Activated B cell treated with CpG ODN at 0.5 μM for 24 hours (primary cell): ENCODE measurements at places on chromosomes 11 and 22. TPM values are rescaled to one million over a fixed set of nuclear protein-coding genes. Genes with fewer than 3 reads are reported as not detected.

DNA sequence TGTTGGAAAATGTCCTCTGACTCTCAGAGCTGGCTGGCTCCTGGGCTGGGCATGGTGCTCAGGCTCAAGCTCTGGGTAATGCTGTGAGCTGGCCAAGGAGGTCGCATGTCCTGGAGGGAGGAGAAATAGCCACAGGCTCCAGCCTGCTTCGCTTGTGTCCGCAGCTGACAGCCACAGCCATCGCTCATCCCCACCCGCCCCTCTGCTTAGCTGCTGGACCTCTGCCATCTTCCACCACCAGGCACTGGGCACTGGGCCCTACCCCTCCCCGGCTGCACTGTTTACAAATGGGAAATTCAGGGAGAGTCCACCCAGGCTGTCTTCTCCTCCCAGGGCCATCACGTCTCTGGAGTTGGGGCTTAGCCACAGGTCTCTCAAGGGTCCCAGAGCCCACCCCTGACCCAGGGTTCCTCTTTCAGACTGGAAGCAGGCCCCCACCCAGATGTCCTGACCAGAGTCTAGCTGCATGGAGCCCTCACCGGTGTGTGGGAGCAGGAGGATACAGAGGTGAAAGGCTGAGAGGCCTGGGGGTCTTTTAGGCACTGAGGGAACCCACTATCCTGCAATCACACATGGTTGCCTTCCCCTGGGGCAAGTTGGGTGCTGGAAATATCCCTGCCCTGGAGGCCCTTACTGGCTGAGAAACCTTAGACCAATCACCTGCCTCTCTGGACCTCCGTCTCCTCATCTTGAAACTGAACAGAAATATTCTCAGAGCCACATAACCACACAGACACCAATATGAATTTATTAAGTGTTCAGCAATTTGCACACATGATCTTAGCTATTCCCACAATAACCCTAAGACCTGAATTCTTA, 62.7 kb downstream of the CD82 start:
- no peak overlapping the region for H3K27ac ChIP-seq
- H3K27me3 ChIP-seq: peaks cover 3% of the 10 kb centered on the region
- H3K4me1 ChIP-seq: peaks cover 33% of the 10 kb centered on the region
- no peak for DNase-seq
- peaks cover 3% of the 10 kb centered on the region for H3K36me3 ChIP-seq

DNA sequence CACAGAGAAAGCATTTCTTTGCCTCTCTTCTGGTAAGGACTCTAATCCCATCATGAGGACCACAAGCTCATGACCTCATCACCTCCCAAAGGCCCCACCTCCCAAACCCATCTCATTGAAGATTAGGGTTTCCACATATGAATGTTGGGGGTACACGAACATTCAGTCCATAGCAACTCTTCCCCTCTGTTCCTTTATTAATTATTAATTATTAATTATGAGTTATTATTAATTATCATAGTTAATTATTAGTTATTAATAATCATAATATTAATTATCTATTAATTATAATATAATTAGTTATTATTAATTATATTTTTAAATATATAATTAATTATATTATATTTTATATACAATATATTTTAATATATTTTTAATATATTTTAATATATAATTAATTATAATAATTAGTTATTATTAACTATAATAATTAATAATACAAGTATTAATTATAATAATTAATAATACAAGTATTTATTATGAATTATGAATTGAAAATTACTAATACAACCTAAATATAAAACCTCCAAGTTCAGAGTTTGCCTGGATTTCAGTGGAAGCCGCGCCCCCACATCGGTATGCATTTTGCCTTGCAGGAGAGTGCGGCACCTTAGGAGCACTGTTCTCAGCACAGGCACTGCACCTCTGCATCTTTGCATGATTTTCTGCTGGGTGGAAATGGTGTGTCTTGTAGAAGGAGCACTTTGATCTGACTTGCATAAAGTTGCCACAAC, 128.0 kb upstream of the FGF3 start:
- no peak for DNase-seq
- H3K27me3 ChIP-seq: no peaks in the 10 kb centered on the region
- no peaks in the 10 kb centered on the region for H3K36me3 ChIP-seq
- H3K4me3 ChIP-seq: no peak overlapping the region

DNA sequence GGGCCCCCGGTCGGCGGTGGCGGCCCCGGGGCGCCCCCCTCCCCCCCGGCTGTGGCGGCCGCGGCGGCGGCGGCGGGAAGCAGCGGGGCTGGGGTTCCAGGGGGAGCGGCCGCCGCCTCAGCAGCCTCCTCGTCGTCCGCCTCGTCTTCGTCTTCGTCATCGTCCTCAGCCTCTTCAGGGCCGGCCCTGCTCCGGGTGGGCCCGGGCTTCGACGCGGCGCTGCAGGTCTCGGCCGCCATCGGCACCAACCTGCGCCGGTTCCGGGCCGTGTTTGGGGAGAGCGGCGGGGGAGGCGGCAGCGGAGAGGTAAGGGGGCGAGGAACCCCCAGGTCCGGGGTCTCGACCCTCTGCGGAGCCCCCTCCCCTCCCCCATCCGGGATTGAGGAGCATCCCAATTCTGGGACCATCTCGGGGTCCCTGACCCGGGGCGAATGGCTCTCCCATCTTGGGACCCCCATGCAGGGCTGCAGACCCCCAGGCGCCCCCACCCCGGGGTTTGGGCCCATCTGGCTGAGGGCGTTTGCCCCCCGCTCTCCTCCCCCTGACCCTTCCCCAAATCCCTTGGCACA, 431 bp downstream of the KMT2A start:
- H3K4me3 ChIP-seq: peak overlapping the region; percentile 94
- H3K36me3 ChIP-seq: peaks cover 30% of the 10 kb centered on the region
- H3K27ac ChIP-seq: peak overlapping the region; percentile 94
- no peak for DNase-seq

- peaks cover 18% of the 10 kb centered on the region for H3K36me3 ChIP-seq
- DNase-seq: no peak
- H3K27me3 ChIP-seq: peaks cover 4% of the 10 kb centered on the region
Measured at GRCh38 chr22:43953988-43954785, 1.1 kb upstream of the SAMM50 start.

DNA sequence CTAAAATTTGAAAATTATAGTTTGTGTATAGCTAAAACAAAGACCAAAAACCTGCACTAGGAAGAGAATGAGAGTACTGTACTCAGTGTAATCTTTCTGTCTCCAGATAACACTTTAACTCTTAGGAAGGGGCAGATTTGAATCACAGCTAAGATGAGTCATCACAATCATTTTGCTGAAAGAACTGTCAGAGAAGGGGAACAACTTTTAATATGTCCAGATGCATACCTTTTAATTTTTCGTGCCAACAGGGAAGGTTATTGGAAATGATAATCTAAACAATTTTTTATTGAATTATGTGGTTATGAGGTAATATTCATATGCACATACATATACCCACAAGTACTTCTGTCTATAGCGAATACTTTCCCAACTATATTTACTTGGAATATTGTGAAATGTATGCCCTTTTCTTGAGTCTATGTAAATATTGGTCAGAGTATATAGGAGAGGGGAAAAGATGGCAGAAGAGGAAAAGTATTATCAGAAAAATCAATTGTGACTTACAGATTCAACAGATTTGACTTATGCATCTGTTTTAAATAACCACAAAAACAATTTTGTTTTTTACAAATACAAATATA, 51.1 kb upstream of the MUC15 start:
- no peaks in the 10 kb centered on the region for H3K4me1 ChIP-seq
- H3K27me3 ChIP-seq: no peaks in the 10 kb centered on the region
- H3K4me3 ChIP-seq: no peak overlapping the region
- H3K27ac ChIP-seq: no peak overlapping the region
- H3K36me3 ChIP-seq: no peaks in the 10 kb centered on the region

ZP1 gene
- not detected in 2 replicates for total RNA-seq

PPP1R14B gene
- total RNA-seq: 112 and 127 TPM in 2 replicates

CADM1 gene
- 0.86 and 0.91 TPM in 2 replicates for total RNA-seq
